ENCODE measurements at places on chromosomes 6 and 20. TPM values are rescaled to one million over a fixed set of nuclear protein-coding genes. Genes with fewer than 3 reads are reported as not detected.

Gene LY6G6F
- not detected for total RNA-seq

Gene WFDC5
- not detected for total RNA-seq

Gene DTNBP1
- 17.7 TPM for total RNA-seq

Gene HUS1B
- total RNA-seq = 0.16 TPM

Gene ENPP5
- 3.8 TPM for total RNA-seq

Gene SRF
- 40.3 TPM for total RNA-seq

Gene HCK
- not detected for total RNA-seq

Gene TREM2
- not detected for total RNA-seq

Gene CFB
- 0.33 TPM for total RNA-seq

Gene BPI
- total RNA-seq = 0.33 TPM

Gene CASS4
- 0.38 TPM for total RNA-seq

Gene MOG
- total RNA-seq = not detected

Gene POU5F1
- 4.4 TPM for total RNA-seq

Gene LPA
- total RNA-seq = not detected

Gene METTL24
- total RNA-seq = 6.6 TPM

Gene RFX6
- not detected for total RNA-seq

Gene EDN3
- not detected for total RNA-seq

Gene GZF1
- 23.6 TPM for total RNA-seq

Gene EFCAB8
- total RNA-seq = under 0.01 TPM

Gene IMPG1
- not detected for total RNA-seq

Gene CPNE5
- total RNA-seq = 0.13 TPM

Gene TSPYL4
- total RNA-seq = 9.3 TPM

Gene RCAN2
- 0.89 TPM for total RNA-seq

Gene HIVEP1
- total RNA-seq = 16.3 TPM

Data from mesangial cell (primary cell).